Stimulated activated CD8-positive, alpha-beta memory T cell treated with anti-CD3 and anti-CD28 coated beads, Interleukin-4, amount 100 ng/mL, for 4 hours (primary cell): ENCODE measurements at places on chromosomes 16 and 17.

- DNase-seq, result no peak
Observed at GRCh38 chr16:52561910-52562741, 15.2 kb upstream of the TOX3 start.

- no peak for DNase-seq
Observed at GRCh38 chr16:89473791-89474414, 16.5 kb downstream of the ANKRD11 start.

DNA sequence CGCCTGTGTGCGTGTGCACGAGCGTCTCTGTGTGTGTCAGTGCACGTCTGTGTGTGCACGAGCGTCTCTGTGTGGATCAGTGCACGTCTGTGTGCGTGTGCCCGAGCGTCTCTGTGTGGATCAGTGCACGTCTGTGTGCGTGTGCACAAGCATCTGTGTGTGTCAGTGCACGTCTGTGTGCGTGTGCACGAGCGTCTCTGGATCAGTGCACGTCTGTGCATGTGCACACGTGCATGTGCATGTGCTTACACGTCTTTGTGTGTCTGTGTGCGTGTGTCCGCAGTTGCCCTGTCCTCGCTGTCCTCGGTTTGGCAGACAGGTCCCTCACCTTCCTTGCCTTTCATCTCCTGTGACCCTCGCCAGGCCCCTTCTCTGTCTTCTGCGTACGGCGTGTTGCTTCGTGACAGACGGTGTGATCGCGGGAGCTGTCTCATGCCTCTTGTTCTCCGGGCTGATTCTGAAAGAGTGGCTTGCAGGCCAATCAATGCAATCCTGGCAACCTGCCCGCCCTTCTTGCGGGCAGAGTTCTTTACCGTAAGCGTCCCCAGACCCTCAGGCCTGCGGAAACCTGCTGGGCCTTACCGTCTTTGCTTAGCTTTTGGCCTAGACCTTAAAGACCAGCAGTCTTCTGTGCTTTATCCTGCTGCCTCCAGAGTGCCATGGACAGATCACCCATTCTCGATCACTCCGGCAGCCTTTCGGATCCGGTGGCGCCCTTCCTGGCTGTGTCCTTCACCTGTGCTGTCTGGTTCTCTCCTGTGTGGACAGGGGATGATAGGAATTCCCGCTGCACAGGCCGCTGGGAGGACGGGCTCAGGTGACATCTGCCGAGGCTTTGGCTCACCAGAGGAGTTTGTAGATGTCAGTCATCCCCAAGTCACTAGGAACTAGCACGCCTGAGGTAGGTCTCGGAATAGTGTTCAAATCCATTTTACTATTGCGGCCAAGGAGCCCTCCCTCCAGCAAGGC, 18.5 kb downstream of the MLYCD start:
- no peak for DNase-seq

DNA sequence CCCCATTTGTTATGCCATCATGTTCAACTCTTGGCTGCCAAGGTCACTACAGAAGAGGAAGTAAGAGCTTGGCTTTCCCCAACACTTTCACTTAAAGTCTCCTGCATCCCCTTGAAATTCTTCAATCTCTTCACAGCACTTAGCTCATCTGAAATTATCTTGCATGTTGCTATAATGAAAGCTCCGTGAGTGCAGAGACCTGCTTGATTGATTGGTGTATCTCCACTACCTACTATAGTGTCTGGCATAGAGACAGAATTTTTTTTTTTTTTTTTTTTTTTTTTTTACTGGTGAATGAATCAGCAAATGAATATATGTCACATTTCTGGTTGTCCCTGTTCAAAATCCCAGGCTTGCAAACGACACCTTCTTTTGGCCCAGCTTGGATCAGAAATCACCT, 1.9 kb upstream of the SDR42E1 start:
- DNase-seq, result no peak

DNA sequence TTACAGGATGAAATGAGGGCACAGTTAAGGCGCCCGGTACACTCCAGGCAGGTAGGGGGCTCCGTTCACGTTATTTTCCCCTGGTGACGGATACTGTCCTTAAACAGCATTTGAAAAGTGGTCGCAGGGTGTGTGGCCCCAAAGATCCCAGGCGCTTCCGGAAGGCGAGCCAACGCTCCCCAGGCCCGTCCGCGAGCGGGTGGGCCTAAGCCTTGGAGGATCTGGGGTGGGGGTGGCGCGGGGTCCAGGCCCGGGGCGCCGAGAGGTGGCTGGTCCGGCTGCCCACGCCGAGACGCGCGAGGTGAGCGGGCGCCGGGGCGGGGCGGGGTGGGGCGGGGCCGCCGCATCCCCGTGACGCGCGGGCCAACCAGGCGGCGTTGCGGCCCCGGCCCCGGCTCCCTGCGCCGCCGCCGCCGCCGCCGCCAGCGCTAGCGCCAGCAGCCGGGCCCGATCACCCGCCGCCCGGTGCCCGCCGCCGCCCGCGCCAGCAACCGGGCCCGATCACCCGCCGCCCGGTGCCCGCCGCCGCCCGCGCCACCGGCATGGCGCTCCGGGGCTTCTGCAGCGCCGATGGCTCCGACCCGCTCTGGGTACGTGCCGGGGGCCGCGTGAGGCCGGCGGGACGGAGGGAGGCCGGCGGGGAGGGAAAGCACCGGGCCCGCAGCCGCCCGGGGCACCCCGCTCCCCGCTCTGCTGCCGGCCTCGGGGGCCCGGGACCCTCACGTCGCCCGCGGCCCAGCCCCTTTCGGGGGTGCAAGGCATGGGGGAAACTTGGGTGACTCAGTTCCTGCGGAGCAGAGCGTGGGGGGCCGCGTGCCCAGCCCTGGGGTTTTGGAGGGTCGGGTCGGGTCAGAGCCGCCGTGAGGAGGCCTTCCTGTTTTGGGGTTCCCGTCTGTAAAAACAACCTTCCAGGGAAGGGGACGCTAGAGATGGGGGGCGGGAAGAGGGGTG, at the start of gene ABCC1:
TSS of gene ABCC1 (plus strand) at position 407 of the 951 bp plus-strand sequence. CDS start at position 543, 136 bp downstream.
- DNase-seq, result peak; percentile 58

DNA sequence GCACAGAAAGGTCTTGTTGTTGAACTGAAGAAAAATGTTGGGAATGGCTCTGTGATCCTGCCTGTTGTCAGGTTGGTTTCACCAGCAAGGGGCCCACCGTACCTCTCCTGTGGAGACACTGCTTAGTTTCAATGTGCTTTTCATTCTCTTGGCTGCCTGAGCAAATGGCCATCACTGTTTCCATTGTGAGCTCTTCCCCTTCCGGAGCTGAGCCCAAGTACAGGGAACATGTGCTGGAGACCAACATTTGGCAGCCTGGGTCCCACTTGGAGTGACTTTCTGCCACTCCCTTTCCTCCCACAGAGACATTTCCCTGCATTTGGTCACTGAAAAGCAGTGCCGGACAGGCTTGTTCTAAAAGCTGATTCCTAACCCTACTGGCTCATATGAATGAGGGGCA, 23.1 kb downstream of the GABARAPL2 start:
- no peak for DNase-seq

DNA sequence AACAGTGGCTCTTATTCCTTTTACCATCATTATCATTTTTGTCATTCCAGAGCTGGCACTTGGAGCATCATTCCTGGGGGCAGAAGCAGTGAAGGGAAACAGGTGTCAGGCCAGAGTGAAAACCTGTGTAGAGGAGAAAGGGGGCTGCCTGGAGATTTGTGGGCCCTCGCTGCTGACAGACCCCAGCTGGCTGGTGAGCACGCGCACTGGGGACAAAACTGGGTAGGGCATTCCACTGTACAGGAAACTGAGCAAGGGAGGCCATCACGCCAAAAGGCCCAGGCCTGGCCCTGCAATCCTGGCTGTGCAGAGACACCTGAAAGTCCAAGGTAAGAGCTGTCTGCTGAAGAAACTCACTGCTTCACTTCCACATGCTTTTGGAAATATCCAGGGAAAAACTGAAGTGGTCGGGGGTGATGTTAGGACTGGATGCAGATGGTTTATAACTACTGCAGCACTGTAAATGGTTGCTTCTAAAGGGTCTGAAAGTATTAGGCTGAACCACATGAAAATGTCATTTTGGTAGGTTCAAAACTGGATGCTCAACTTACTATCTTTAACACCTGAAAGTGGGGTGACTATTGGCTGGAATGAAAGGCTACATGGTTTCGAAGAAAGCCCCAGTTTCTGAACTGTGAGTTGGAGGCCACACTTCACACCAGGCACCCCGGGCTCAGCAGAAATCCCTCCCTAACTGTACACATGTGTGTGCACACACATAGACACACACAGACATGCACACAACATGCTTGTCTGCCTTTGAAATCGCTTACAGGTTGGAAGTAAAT, 225.0 kb downstream of the C16orf78 start:
- no peak for DNase-seq
